ENCODE measurements at places on chromosomes 5 and 9.

DNA sequence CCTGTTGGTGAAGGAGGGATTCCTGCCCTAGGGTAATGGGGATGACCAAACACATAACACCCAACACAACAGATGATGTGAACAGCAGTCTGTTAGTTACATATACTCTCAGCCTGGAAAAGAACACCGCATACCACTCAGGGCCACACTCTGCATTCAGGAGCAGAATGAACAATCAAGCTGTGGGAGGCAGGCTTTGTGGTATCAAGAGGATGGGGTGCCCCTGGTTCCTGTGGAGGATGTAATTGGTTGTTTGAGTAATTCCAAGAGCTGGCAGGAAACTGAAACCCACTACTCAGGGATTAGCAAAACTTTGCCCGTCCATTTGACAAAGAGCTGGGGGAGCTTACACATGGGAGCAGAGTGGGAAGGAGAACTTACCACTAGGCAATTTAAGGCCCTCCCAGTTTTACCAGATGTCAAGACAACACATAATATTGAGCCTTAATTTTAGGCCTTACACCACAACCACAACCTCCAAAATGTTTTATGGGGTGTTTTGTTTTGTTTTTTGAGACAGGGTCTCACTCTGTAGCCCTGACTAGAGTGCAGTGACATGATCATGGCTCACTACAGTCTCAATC is 15.6 kb upstream of the PRKAA1 start:
- no peak for DNase-seq

DNA sequence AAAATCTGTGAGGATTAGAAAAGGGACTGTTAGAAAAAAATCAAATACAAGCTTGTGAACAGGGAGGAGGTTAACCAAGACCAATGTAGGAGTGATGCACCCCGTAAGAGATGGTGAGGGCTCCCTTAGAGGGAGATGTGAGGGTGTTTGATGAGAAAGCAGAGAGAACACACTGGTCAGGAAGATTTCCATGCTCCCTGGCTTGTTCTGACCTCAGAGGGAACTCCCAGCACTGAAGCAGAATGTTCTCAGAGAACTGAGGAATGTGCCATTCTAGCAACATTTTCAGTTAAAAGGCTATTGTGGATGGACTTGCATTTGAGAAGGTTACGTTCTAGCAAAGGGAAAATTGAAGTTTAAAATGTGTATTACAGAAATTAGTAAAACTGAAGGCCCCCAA is 110.6 kb downstream of the HTR4 start:
- DNase-seq: no peak

DNA sequence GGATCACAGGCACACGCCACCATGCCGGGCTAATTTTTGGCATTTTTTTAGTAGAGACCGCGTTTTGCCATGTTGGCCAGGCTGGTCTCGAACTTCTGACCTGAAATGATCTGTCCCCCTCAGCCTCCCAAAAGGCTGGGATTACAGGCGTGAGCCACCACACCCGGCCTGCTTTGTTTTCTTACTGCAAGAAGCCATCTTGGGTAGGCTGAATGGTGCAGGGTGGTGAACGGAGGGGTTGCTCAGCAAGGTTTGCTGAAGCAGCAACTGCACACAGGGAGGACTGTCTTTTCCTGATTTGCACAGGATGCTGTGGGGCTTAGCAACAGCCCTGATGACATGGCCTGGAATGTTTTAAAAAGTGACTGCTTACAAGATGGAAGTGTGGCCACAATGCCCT is 10.7 kb downstream of the ZNF354B start:
- DNase-seq: no peak

GRCh38 chr5:122195802-122196394 is 66.6 kb downstream of the ZNF474 start:
- DNase-seq: no peak

GRCh38 chr9:78325343-78325742 is 28.4 kb downstream of the PSAT1 start:
- DNase-seq: no peak

DNA sequence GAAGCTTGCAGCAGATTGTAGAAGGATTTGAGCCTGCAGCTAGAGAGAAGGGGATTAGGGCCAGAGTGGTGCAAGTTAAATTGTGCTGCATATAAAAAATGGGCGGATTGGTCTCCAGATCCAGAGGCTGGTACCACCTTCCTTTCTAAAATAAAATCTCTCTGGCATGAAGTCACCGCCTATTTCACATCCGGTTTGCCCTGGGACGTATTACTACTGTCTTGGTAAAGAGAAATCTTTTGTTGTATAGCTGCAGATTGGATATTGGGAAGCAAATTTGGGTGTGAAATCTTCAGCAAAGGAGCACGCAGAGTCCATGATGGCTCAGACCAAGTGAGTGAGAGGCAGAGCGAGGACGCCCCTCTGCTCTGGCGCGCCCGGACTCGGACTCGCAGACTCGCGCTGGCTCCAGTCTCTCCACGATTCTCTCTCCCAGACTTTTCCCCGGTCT is at the start of gene GABRA1:
Gene GABRA1, plus strand, starts transcription at position 180 of the 451 bp plus-strand sequence. CDS start 2,691 bp downstream, outside the sequence.
- DNase-seq: no peak

DNA sequence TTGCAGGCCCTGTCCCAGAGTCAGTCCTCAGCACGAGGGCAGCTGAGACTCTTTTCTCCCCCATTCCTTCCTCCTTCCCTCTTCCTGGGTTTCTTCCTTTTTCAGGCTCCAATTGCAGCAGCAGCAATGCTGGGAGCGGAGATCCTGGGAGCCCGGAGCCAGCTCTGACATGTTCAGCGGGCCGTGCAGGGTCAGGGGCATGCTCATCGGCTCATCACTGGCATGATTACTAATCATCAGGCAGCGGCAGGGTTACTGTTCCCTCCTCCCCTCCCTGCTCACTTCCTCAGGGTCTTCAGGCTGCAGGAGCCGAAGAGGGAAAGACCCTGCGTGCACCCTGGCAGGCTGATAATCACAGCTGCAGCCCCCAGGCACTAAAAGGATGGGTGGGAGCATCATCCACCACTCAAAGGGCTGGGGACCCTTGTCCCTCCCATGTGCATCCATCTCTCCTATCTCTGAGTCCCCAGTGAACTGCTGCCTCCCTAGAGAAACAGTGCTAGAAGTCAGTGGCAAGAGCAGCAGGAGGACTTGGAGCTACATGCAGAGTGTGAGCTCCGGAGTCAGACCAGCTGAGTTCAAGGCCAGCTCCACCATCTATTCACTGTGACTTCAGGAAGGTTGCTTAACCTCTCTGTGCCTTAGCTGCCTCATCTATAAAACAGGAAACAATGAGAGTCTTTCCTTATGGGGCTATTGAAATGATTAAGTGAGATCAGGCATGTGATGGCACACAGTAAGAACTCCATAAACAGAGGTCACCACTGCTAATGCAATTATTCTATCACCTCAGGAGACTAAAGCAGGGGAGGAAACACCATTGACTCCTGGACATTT is 7.8 kb upstream of the KCNIP1 start:
- DNase-seq: no peak

DNA sequence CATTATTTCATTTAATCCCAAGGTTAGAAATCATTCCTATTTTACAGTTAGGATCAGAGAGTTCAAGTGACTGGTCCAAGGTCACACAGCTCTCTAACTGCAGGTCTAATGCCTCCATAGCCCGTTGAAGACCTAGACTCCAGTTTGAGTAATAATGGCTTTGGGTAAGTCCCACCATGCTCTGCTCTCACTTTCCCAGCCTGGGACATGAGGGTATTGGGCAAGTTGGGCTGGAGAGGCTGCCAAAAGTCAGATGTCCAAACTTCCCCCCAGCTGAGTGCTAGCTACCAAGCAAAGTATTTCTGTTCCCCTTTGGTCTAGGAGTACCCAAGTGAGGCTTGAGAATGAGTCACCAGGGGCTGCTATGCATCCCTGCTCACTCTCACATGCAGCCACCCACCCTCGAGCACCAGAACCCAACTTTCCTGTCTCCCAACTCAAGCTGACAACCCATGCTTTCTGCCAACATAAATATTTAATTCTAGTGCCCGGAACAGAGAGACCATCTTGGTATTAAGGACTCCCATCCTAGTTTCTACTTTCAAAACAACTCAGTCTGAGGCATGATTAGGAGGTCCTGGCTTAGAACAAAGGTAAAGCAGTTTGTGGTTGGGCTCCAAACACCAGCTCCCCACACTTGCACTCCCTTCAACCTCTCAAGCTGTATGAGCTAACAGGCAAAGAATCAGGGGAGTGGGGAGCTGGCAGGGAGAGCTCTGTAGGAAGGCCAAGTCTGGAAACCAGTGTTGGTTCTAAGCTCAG is 236.5 kb upstream of the TRIM32 start:
- DNase-seq: no peak

Measured in activated CD8-positive, alpha-beta memory T cell treated with anti-CD3 and anti-CD28 coated beads for 1 hour (primary cell).